ENCODE measurements at places on chromosomes 6 and 20.

DNA sequence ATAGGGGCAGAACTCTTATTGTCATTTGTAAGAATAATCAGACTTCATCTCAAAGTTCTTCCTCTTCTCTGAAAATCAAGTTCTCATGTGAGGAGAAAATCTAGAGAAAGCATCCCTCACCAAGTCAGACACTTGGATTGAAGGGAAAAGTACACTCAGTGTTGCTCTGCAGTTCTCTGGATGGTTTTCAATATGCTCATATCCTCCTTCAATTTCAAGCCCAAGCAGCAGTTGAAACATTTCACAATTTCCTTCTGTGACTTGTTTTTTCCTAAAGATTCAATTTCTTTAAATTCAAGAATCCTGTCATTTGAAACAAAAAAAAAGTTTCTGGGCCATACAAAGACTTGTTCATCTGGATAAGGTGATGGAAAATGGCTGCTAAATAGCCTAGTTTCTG lies 140.2 kb upstream of the AHI1 start:
- DNase-seq, result no peak

GRCh38 chr20:32508775-32509119 lies 76.4 kb downstream of the NOL4L start:
- DNase-seq, result no peak

- DNase-seq, result no peak
These were observed 231.4 kb downstream of the PREX1 start for GRCh38 chr20:48596334-48596898.

DNA sequence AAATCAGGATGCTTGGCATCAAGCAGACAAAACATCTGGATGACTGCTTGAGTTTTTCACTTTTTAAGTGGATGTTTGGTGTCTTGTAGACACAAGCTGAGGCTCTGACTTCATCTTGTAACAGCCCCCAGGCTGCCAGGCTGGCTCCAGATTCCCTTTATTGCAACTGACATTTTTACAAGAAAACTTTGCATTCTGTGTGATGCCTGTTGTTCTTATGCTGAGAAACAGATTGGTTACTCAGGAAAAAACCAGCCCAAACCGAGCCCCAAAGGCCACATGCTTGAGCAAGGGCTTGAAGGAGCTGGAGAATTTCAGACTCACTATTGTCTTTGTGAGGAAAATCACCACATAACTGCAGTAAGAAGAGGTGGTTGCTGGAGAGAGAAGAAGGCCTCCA lies 98.4 kb upstream of the PREP start:
- DNase-seq, result no peak

GRCh38 chr6:19719691-19720128 lies 117.5 kb upstream of the ID4 start:
- no peak for DNase-seq

DNA sequence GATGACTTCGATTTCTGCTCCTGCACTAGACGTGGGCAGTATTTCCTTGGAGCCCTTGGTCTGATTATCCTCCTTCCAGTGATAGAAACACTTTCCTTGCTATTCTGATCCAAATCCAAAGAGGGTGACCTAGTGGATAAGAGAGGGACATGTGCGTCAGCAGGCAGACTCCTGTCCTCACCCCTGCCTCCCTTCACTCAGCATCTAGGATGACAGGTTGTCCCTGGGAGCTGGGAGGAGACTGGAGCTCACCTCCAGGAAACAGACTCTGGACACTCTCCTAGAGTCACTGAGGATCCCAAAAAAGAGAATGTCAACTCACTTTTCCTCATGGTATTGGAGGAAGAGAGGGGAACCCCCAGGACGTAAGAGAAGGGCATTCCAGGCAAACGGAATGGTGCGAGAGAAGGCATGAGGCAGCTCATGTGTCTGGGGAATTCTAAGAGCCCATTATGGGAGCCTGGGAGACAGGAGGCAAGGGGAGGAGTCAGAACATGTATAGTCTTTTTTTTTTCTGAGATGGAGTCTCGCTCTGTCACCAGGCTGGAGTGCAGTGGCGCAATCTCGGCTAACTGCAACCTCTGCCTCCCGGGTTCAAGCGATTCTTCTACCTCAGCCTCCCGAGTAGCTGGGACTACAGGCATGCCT lies 2.2 kb downstream of the C20orf173 start:
- DNase-seq, result no peak

Data from BE2C (cell line).